Activated CD4-positive, alpha-beta T cell treated with anti-CD3 and anti-CD28 coated beads, Interleukin-2, amount 10 ng/mL, durations not matched to agents 7 days and 5 days (primary cell): ENCODE measurements at places on chromosomes 3 and 15.

GRCh38 chr3:82143661-82144412 is 382.4 kb upstream of the GBE1 start:
- no peak for DNase-seq

DNA sequence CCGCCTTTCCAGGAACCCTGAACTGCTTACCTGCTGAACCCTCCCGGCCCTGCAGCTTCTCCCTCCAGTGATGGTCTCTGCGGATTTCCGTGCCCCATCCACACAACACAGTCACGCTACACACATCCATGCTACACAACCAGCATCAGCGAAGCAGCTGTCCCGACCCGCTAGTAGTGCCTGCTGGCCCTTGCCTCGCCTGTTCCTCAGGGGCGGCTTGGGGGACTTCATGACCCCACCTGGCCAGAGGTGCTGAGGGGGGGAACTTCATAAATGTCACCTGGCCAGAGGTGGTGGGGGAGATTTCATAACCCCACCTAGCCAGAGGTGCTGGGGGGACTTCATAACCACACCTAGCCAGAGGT is 530 bp upstream of the TUBGCP5 start:
- DNase-seq = no peak

- DNase-seq = no peak
Observed at GRCh38 chr3:170802164-170803151, 67.5 kb downstream of the RPL22L1 start.

DNA sequence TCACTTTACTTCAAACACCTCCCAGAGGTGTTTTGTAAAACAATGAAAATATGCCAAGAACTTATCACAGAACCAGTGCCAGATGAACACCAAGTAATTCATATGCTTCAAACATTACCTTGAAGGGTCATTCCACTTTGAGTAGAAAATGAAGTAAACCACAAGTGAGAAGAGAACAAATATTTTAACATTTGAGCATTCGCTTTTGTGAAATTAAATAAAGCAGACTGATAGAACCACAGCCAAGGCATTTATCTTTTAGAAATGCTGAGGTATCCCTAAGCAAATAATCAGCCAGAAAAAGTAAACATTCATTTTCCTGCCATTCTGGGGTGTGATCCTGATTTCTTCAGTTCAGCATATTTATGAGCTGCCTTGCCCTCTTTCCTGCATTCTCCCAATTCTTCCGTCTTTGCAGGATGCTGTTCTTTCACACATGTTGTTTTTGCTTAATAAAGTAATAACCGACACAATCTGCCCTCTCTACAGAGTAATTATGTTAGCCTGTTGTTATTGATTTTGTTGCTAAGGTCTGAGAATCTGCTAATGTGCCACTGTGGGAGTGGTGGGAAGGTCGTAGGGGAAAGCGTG is 235.6 kb upstream of the TGFBR2 start:
- DNase-seq = no peak

GRCh38 chr15:98592136-98592535 is 56.2 kb upstream of the IGF1R start:
- DNase-seq = no peak

GRCh38 chr3:143972155-143972504 is 507 bp downstream of the DIPK2A start:
- DNase-seq = no peak

DNA sequence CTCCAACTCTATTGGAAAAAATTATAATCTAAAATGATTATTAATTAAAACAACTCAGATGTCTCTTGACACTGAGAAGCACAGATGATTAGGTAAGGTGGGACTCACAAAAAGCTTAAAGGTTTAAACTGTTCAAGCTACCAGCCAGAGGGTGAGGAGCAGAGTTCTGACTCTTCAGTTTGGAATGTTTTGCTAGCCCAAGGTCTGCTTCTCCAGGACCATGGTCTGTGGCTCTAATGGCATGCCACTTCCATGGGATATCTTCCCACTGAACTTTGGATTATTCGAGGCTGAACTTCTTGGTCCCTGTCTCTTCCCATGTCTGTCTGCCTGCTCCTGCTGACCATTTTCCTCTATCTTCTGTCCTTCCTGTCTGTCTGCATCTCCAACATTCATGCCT is 49.2 kb downstream of the CACNA2D3 start:
- no peak for DNase-seq

- DNase-seq = no peak
Observed at GRCh38 chr3:197333901-197334639, 35.7 kb upstream of the DLG1 start.

- DNase-seq = no peak
Observed at GRCh38 chr15:53843869-53844569, 84.6 kb upstream of the WDR72 start.

GRCh38 chr3:100104817-100105413 is 9.4 kb downstream of the FILIP1L start:
- no peak for DNase-seq

DNA sequence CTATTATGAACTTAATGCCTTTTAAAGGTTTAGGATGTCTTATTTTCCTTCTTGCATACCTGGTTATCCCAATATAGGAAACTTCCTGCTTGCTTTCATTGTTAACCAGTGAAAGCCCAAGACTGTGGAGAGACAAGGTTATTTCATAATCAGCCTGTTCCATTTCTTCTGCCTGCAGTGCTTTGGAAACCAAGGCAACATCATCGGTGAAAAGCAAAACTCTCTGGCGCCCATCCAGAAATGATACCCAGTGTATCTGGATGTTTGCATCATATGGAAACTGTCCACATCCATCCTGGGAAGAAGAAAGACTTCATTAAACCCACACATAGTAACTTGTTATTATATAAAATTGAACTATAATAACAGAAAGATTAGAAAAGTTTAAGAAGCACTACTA is 170.1 kb downstream of the VPS13C start:
- DNase-seq = no peak
